Stimulated activated CD8-positive, alpha-beta memory T cell treated with anti-CD3 and anti-CD28 coated beads, Interleukin-2, amount 100 ng/mL, for 1 hour (primary cell): ENCODE measurements at places on chromosomes 1 and 21.

DNA sequence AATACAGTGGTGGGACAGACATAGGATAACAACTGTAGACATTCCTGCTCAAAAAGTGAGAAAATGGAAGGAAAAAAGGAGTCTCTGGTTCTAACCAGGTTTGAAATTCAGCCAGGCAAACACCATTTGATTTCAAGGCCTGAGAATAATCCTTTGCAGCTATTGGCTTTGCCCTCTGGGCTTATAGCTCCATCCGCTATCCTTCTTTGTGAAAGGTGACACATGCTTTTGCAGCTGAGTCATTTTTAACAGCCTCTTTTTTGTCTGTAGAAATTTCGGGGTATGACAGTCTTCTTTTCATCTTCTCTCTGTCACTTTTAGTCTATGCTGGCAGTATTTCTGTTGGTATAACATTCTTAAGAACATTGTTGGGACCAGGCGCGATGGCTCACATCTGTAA, 16.2 kb downstream of the SDHC start:
- DNase-seq: no peak

DNA sequence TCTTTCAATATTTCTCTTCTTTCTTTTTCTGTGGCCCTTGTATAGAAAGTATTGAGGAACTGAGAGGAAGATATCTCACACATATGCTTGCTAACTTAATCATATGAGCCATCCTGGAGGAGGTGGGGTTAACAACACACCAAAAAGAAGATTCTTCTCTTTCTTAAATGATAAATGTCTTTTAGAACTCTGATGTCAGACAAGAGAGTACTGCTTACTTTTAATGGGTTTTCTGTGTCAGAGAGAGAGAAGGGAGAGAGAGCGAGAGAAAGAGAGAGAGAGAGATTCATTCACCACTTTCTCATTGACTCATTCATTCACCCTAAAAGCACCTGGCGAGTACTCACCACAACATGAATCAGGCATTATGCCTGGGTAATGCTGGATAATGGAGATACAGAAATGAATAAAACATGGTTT, 250.3 kb upstream of the SGIP1 start:
- no peak for DNase-seq

- DNase-seq: no peak
Measured at GRCh38 chr1:30650968-30651320, 72.4 kb downstream of the MATN1 start.

DNA sequence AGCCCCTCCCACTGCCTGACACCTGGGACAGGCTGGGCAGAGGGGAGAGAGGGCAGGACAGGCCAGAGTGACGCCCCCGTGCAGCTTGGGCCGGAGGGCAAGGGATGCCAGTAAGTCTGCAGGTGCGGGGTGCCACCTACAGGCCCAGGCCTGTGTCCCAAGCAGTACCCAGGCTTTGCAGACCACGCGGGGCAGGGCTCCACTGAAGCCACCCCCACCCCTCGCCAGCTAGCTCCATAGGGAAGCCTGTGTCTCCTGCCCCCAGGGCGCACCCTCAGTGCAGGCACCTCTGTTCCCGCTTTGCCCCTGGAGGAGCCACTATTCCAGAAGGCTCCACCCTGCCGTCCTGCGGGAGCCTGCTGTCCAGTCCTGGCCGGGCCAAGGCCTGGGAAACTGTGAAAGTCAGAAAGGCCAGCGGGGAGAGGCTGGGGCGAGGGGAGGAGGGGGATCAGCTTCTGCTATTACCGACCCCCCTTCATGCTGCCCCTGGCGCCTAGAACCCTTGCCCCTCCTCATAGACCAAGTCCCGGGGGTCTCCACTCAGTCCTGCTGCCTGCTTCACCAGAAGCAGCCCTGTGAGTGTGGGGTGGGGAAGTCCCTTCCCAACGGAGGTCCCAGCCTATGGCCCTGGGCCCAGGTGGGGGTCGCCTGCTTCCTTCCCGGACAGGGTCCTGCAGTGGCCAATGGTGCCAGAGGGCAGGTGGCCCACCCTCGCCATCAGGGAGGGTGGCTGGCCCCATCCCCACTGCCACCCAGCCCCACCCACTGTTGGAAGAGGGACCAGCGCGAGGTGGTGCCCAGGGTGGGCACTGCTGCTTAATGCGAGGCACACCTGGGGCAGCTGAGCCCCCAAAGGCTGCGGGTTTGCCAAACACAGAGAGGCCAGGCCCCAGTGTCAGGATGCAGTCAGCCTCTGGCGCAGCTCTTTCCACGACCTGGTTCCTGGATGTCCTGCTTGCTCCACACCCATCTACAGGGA, 54.4 kb downstream of the KCNAB2 start:
- DNase-seq: no peak

GRCh38 chr1:238364214-238364892, 473.6 kb upstream of the ZP4 start:
- no peak for DNase-seq

- no peak for DNase-seq
Measured at GRCh38 chr1:5532811-5533210, 459.4 kb downstream of the NPHP4 start.

DNA sequence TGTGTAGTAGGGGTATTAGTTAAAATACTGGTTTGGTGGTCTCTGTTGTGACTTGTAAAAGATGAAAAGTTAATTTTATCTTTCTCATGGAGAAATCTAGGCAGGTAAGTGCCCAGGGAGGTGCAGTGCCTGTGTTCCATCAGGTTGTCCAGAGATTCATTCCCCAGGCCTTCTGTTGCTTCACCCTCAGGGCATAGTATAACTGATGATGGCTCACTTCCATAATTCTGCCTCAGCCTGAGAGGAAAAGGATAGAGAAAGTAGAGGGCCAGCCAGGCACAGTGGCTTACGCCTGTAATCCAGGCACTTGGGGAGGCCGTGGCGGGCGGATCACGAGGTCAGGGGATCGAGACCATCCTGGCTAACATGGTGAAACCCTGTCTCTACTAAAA, 153.9 kb downstream of the FMN2 start:
- no peak for DNase-seq

- DNase-seq: no peak
Measured at GRCh38 chr1:185534801-185535200, 199.4 kb upstream of the HMCN1 start.

GRCh38 chr1:235688096-235688495, 38.5 kb upstream of the GNG4 start:
- no peak for DNase-seq

GRCh38 chr1:172477216-172477615, 33.3 kb upstream of the PIGC start:
- DNase-seq: no peak

DNA sequence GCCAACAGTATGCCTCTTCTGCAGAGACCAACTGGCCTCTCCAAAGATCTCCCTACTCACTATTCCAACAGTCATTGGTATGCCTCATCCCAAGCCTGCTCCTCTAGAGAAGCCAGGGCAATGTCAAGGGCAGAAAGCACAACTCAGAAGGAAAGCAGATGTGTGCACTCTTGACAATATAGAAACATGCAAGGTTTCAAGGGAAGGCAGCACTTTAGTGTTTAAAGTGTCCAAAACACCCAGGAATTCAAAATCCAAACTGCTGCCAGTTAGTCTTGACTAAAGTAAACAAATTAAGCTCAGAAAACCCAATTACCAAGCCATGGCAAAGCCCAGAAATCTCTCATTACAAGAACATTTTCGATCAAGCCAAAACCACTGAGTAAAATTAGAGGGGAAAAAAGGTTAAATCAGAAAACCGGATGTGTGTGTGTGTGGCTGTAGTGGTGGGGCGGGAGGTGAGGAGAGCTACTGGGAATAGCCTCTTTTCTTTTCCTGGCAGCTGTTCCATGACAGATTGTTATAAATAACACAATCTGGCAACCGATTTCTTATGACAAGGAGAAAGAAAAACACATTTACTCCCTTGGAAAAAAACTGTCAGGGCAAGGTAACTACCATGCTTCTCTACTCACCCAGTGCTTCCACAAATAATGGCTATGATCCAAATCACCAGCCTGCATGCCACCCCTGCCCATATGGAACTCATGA, 39.2 kb downstream of the EIF2B3 start:
- no peak for DNase-seq

DNA sequence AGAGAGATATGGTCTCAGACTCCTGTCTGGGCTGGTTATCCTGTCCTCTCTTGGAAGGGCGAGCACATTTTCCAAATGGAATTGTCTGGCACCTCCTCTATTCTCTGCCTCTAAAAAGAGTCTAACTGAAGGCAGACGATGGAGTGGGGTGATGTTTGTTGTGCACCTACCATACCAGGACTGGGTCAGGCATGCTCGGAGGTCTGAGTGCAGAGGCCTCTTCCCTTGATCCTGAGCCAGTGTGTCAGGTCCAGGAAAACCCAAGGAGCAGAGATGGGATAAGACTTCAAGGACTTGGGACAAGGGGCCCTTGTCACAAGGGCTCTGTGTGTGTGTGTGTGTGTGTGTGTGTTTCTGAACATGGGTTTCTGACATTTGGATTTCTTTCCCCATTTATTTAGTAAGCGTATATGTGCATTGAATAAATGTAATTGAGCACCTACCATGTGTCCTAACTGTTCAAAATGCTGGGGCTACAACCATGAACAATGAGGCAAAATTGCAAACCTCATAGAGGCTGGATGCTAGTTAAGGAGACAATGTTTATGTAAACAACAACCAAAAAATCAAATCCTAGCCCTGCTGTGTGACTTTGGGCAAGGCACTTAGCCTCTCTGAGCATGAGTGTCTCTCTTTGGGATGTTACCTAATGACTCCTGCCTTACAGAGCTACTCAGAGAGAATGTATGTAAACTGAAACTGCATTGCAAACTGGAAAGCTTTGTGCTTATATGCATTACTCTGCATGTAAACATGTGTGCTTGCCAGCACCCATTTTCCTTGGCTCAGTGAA, 276.3 kb downstream of the FOXD2 start:
- DNase-seq: no peak

DNA sequence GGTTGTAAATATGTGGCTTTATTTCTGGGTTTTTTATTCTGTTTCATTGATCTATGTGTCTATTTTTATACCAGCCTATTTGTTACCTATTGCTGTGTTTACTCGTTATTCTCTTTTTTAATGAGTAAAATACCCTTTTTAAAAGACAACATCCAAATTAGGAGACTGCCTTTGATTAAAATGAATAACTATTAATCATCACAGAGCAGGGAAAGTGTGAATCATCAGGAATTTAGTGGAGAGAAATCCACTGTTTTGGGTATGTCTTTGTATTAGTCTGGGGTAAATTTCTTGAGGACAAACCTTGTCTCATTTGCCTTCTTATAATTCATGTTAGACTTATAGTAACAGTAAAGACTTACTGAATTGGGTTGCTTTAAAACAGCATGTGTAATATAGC, 12.1 kb downstream of the DISC1 start:
- DNase-seq: no peak

- DNase-seq: no peak
Measured at GRCh38 chr1:150173141-150173585, 23.4 kb downstream of the PLEKHO1 start.

- no peak for DNase-seq
Measured at GRCh38 chr1:80274256-80274655, 1267.7 kb upstream of the ADGRL4 start.

DNA sequence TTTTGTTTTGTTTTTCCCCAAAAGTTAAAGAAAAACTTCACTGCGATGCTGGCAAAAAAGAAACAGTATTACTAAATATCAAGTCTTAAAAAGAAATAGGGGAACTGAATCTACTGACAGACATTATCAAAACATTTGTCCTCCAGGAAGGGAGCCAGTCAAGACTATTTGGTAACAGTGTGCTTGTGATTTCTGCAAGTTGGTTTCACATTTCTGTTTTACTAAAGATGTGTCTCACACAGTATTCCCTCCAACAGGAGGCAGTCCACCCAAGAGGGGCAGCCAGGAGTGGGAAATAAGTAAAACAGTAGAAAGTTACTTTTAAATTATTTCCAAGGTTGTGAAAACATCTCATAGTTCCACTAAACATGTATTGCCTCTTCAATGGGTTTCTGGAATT, 74.4 kb upstream of the SDC3 start:
- no peak for DNase-seq

- DNase-seq: no peak
Measured at GRCh38 chr1:227062306-227062705, 122.2 kb downstream of the COQ8A start.

GRCh38 chr1:156884560-156885184, 8.8 kb upstream of the PEAR1 start:
- no peak for DNase-seq

GRCh38 chr1:92544756-92545165, 58.0 kb upstream of the GFI1 start:
- no peak for DNase-seq

GRCh38 chr1:186708694-186709097, 28.5 kb upstream of the PTGS2 start:
- no peak for DNase-seq

DNA sequence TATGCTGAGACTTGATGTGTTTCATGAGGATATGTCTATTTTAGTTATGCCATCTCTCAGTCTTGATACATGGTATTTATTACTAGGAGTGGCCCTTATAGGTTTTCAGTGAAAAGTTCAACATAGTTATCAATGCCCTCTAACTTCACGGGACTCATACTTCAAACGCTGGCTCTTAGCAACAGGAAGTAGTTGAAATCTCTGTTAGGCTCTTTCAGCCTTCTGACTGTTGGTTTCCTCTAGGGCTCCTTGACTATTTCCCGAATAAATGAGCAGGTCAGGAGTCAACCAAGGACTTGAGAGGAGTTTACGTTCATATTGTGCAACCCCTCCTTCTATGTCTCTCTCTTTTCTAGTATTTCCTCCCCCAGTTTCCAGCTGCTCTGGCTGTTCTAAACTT, 141.8 kb downstream of the RGS7 start:
- no peak for DNase-seq

DNA sequence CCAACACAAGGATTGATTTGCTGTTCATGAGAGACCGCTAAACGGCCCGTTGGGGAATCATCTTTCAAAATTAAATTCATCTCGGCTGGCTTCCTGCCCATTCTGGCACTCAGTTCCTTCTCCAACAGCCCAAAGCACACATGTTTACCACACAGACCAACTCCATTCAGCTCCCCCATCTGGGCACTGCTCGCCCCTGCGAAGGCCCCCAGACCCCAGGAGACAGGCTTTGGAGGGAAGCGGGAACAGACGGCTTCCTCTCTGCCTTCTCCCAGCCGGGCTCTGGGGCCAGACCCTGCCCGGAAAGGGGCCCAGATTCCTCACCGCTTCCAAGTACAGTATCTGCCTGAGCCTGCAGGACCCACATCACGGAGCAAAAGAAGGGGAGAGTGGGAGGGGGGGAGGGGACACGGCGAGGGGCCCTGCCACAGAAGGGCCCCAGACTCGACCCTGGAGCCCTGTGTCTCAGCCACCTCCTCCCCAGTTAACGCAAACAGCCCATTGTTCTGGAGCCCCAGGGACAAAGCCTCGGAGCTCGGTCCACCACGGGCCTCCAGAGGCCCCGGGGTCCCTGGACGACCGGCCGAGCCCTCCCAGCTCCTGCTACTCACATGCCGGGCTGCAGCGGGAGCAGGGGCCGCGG, 660 bp downstream of the MEGF6 start:
- DNase-seq: no peak

DNA sequence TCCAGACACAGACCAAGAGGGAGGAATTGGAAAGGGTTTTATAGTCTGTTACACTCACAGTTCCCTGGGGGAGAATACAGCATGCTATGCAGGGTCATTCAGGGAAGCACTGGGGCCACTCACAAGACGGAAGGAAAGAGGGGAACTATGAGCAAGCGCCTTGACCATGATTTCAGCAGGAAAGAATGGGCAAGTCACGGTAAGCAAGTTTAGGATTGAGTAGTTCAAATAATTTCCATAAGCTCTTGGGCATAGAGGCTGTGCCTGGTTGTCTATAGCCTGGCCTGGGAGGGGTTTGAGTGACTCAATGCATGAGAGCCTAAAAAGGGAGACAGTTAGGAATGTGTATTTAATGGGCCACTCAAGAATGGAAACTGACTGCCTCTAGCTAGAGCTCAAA, 176.7 kb downstream of the TTLL7 start:
- no peak for DNase-seq

GRCh38 chr1:169091480-169091941, 15.0 kb upstream of the ATP1B1 start:
- no peak for DNase-seq
